ENCODE measurements at places on chromosomes 11 and 22. TPM values are rescaled to one million over a fixed set of nuclear protein-coding genes. Genes with fewer than 3 reads are reported as not detected.

GRCh38 chr11:62013537-62014476 lies 46.4 kb upstream of the FTH1 start:
- no peak overlapping the region for H3K27ac ChIP-seq
- H3K27me3 ChIP-seq = no peaks in the 10 kb centered on the region
- H3K4me1 ChIP-seq = no peaks in the 10 kb centered on the region
- H3K36me3 ChIP-seq = no peaks in the 10 kb centered on the region
- DNase-seq = no peak

GRCh38 chr11:88909500-88909899 lies 156.3 kb downstream of the GRM5 start:
- H3K4me1 ChIP-seq = no peaks in the 10 kb centered on the region
- no peak for DNase-seq
- H3K4me3 ChIP-seq = no peak overlapping the region
- H3K36me3 ChIP-seq = no peaks in the 10 kb centered on the region
- no peak overlapping the region for H3K27ac ChIP-seq

GRCh38 chr11:65558002-65558929 lies at the start of gene LTBP3:
Gene LTBP3, minus strand, starts transcription at chr11:65558359. Its CDS starts 400 bp downstream, at chr11:65557959.
- H3K4me1 ChIP-seq = peaks cover 80% of the 10 kb centered on the region
- DNase-seq = no peak

GRCh38 chr11:36490026-36490806 lies 19.9 kb downstream of the TRAF6 start:
- no peak overlapping the region for H3K27ac ChIP-seq
- H3K4me3 ChIP-seq = no peak overlapping the region
- no peaks in the 10 kb centered on the region for H3K27me3 ChIP-seq
- no peak for DNase-seq
- peaks cover 68% of the 10 kb centered on the region for H3K36me3 ChIP-seq

DNA sequence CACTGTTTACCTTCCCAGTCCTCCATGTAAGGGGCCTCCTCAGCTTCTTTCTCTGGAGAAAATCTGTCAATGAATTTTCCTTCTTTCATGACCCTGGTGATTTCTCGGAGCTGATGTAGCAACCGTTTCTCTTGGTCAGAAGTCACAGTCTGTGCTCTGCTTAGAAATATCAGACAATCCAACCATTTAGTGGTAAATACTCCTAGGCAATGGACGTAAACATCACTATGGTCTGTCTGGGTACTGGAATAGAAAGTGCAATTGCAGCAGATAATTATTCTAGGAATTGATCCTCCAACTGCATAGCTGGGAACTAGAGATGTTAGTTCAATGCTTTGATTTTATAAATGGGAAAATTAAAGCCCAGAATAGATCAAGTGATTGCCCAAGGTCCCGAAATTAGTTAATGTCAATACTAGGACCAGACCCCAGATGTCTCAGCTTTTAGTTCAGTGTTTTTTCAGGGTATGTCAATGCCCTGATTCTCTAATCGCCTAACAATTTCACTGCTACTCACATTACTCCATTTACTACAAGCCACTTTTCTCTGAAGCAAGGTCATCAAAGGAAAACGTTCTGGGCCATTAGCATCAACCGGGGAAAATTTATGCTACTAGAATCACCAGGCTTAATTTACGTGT lies 42.1 kb downstream of the RIC3 start:
- H3K36me3 ChIP-seq = no peaks in the 10 kb centered on the region
- no peak overlapping the region for H3K27ac ChIP-seq
- H3K4me1 ChIP-seq = no peaks in the 10 kb centered on the region
- no peak overlapping the region for H3K4me3 ChIP-seq
- no peaks in the 10 kb centered on the region for H3K27me3 ChIP-seq

- no peak overlapping the region for H3K4me3 ChIP-seq
- no peak overlapping the region for H3K27ac ChIP-seq
- no peak for DNase-seq
- no peaks in the 10 kb centered on the region for H3K36me3 ChIP-seq
- no peaks in the 10 kb centered on the region for H3K27me3 ChIP-seq
These were observed 46.6 kb upstream of the TMEM45B start for GRCh38 chr11:129769059-129769458.

- peaks cover 42% of the 10 kb centered on the region for H3K27me3 ChIP-seq
- no peak overlapping the region for H3K27ac ChIP-seq
- no peaks in the 10 kb centered on the region for H3K36me3 ChIP-seq
- DNase-seq = no peak
These were observed 14.5 kb downstream of the USP2 start for GRCh38 chr11:119366690-119367620.

Gene HSPB2
- total RNA-seq = not detected

Gene TAF6L
- 11.8 TPM for total RNA-seq

Gene PARVG
- total RNA-seq = 146 TPM
